ENCODE measurements at places on chromosomes 5 and 9.

GRCh38 chr9:95788021-95788420 lies 87.5 kb upstream of the ERCC6L2 start:
- no peak for DNase-seq

- DNase-seq = peak; percentile 67
Measured at GRCh38 chr5:139543423-139543991, 17.6 kb upstream of the UBE2D2 start.

GRCh38 chr5:104540448-104540847 lies 977.9 kb upstream of the NUDT12 start:
- DNase-seq = peak; percentile 42

DNA sequence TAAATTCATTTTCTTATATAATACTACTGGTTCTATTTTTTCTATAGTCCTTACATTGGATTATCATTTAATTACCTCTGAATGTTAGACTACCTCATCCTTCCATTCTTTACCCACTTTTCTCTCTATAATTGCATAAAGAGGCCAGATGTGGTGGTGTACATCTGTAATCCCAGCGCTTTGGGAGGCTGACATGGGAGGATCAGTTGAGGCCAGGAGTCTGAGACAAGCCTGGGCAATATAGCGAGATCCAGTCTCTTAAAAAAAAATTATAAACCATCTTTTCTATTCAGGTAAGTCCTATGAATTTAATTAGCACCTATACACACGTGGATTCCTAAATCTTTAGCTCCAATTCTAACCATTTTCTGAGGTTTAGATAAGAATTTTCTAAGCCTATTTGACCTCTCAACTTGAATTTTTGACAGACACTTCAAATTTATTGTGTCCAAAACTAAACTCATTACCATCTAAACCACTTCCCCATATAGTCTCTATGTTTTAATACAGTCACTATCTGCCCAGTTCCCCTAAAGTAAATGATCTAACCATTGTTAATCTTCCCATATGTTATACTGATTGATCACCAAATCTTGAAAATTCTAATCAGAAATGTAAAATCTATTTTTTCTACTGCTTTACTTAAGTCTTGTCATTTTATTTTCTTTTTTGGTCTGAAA lies 33.0 kb upstream of the CHD1 start:
- DNase-seq = no peak

DNA sequence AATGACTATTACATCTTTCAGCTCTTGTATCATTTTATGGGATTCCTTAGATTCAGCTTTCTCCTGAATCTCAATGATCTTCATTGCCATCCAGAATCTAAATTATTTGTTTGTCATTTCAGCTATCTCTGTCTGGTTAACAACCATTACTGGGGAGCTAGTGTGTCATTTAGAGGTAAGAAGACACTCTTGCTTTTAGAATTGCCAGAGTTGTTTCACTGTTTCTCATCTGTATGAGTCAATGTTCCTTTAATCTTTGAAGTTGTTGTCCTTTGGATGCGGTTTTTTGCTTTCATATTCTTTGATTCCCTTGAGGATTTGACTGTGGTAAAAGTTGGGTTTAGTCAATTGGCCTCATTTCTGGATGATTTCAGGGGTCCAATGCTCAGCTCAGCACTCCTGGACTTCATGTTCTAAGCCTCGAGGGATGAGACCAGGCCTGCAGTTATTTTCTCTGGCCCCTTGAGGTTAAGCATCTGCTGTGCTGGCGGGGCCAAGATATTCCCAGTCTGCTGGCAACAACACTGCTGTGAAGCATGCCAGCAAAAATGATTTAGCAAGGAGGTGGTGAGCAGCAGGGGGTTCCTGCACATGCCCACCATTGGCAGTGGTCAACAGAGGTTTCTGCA lies 102.4 kb upstream of the PCSK5 start:
- no peak for DNase-seq

DNA sequence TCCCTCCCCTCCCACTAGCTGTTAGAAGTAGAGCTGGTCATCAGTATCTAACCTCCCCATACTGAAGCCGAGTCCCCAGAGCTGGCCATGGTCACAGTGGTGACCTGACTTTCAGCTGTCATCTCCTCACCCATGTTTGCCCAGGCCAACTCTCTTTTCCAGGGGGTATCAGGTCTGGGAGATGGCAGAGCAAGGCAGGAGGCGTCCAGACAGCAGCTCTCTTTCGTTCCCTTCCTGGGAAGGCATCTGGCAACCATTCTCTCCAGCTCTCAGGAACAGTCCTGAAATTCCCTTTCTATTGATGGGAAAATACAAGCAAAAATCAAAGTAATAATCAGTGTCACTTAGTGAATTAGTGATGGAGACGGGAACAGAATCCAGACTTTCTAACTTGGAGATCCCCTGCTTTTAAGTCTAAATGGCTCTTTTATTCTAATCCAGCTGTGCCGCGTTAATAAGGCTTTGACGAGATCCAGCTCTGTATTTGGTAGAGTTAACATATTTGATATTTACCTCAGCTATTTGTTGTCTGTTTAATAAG lies 21.3 kb upstream of the AOPEP start:
- no peak for DNase-seq

DNA sequence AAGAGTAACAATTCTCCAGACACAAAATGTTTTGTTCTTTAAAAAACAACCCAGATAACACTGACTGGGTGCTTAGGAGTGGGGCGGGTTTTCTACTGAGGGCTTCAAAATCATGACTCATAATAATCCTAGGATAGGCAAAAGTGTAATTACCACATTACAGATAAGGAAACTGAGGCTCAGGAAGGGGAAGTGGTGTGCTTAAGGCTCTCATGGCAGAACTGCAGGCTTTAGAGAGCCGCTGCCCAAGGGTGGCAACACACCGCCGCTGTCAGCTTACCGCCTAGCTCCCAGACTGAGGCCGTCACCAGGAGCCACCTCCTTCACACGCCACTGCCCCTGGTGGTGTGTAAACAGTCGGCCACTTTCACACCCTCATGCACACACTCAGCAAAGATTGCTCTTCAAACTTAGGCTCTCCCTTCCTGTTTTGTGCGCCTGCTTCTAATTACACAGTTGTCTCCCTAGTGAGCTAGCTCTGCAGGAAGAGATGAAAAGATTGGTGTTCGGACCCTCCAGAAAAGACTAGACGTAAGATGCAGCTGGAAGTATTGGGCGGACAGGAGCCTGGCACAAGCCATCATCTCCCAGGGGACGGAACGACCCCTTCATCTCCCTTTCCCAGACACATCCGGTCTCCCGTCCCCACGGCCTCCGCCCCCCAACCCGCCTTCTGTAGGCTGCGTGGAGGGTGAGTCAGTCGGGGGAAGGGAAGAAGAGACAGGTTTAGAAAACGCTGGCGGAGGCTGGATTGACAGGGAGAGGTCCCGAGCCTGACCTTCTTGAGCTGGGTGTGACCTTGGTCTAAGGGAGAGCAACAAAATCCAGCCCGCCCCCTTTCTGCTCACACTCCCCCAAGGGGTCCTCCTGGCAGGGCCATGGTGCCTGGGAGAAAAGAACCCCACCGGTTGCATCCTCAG lies 162.7 kb downstream of the SYK start:
- DNase-seq = peak; percentile 47

DNA sequence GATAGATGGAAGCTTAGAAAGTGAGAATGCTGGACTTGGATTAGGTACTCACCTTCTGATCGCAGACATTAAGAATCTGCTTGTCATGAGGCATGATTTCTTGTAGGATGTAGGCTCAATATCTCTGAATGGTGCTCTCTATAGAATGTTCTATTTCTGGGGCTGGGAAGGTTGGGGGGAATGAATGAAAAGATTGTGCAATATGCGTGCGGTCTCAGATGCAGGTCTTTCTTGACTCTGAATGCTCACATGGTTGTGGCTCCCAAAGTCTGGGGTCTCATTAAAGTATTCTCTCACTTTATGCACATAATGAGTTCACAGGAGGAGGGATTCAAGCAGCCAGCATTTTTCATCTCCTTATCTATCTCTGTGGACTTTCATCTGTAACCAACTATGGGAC lies 482.0 kb upstream of the CD180 start:
- DNase-seq = no peak

DNA sequence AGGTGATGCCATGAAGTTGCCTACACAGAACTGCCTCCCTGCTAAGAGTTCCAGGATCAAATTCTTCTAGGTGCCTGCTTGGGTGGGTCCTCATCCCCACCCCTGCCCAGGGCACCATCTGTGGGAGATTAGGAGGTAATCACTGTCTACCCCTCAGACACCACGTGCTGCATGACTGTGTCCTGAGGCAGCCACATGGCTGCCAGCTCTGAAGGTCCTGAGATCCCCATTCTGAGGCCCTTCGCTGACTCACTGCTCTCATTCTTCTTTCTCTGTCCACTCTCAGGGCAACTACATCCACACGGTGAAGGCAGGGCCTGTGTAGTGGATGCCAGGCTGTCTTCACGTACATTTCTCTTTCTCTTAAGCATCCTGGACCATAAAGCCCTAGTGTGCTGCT lies 222.9 kb upstream of the ANKRD55 start:
- DNase-seq = no peak

GRCh38 chr9:40928803-40929487 lies 199.5 kb downstream of the FOXD4L6 start:
- DNase-seq = no peak

- no peak for DNase-seq
Measured at GRCh38 chr5:57586649-57587048, 104.0 kb upstream of the ACTBL2 start.

DNA sequence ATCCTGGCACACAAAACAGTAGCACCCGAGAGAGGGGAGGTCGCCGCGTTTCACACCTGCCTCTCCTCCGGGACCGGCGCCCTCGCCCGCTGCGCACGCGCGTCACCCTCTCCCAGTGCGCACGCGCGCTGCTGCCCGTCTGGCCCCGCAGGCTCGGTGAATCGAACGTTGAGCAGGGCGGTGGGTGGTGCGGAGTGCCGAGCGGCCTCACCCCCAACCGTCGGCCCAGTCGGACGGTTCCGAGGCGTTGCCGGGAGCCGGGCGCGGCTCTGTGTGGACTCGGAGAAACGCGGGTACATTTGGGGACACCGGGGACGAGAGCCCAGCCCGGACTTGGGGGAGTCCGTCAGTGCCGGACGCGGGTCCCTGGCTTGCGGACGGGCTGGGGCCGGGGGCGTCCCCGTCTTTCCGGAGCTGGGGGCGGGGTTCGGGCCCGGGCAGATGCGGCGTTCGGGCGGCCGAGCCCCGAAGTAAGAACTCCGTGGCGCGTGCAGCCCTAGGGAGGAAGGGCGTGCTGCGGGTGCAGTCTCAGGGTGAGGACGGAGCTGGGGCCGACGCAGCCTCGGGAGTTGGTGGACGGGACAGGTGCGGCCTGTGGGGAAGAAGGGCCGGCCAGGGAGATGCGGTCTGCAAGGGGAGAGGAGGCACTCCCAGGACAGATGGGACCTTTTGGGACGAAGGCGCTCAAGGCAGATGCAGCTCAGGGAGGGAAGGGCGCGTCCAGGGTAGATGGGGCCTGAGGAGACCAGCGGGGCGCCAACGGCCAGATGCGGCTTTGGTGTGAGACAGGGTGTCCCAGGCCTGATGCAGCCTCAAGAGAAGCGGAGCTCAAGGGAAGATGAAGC lies at the start of gene POMT1:
Gene POMT1 (plus strand): TSS at position 138 of the 845 bp plus-strand sequence. CDS start 1,301 bp downstream, outside the sequence.
- peak; percentile 91 for DNase-seq

DNA sequence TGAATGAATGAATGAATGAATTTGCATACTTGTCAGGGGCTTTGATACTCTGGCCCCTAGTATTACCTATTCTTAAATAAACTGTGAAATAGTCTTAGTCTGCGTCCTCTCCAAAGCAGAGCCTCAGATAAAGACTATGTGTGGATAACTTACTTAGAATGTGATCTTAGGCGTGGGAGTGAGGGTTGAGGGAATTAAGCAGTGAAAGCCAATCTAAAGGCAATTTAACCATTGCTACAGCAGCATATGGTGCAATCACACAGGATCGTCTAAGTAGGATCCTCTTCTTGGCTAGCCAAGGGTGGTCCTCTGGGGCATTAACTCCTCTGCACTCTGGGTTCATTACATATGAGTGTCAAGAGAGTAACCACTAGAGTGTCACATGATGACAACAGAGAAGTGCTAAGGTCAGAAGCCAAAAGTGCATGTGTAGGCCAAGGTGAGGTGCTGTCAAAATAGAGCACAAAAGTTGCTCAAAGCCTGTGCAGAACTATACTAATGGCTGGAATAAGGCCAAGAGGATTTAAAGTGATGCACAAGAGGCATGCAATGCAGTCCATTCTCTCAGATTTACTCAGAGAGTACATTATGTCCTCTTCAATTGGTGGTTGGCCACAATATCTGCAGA lies 274.4 kb upstream of the SEMA6A start:
- no peak for DNase-seq

DNA sequence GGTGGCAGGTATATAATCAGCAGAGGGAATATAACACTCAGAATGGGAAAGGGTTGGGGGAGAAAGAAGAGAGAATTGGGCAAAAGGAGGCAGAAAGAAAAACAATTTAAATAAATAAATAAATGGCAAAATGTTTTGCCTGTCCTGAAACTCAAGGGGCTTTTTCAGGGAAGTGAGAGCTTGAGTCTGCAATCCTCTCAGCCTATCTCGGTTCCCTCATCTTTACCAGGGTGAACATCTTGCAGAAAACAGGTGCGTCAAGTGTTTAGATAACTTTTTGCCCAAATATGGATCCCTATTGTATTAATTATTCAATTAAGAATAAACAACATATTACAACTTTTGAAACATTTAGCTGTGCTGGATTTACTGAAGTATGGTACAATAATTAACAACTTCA lies 343.0 kb upstream of the EDIL3 start:
- DNase-seq = no peak

- no peak for DNase-seq
Measured at GRCh38 chr5:82421119-82421518, 143.0 kb upstream of the RPS23 start.

DNA sequence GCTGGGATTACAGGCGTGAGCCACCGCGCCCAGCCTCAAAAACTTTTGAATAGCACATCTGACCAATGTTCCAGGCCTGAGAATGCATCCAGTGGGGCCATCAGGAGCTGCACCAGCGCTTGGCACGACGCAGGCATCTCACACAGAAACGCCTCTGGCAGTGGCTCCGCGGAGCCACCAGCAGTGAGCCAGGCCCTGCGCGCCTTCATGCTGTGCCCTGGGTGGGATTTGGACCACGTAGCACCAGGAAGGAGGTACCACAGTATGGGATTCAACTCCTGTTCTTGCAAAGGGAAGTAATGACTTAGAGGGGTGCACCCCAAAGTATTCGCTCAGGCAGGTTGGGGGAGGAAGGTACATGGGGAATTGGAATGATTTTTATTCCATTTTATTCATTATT lies 3.0 kb downstream of the CCDC187 start:
- DNase-seq = no peak

DNA sequence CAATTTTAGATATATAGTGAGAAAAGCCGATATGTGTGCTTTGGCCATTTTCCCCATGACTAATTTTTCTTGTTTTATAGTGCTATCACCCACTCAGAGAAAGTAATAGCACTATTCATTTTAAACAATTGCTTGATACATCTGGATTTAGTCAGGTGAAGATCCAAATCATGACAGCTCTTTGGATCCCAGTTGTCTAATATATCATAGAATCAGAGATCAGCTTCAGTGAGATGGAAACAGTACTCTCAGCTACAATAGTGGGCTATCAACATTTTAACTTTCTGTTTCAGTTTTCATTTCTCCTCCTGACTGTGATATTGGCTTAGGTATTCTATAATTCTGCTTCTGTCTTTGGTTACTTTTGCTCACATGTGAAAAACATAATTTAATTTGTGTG lies 38.7 kb downstream of the VCAN start:
- no peak for DNase-seq
